DMS153 (cell line): ENCODE measurements at places on chromosomes 3 and 15.

DNA sequence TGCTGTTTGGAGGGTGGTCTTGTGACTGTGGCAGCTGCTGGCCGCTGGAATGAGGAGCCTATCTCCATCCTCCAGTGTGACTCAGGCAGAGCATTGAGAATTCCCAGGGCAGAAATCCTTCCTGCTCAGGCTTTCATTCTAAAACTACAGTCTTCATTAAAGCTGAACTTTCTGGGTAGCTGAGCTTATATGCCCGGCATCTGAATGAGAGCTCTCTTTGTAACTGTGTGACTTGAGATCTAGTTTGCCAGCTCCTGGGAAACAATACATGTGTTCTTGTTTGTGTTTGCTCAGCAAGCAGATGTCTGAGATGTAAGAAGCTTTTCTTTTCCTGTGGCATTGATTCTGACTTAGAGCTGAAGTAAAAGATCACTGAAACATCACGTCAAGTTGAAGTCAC is 22.4 kb downstream of the RLBP1 start:
- no peak for DNase-seq

- no peak for DNase-seq
These were observed 163.3 kb downstream of the FEZF2 start for GRCh38 chr3:62210011-62210410.

- DNase-seq = peak; percentile 38
These were observed 984 bp downstream of the RNU6-1 start for GRCh38 chr15:67838789-67839332.

GRCh38 chr3:194225988-194226663 is 90.2 kb downstream of the HES1 start:
- no peak for DNase-seq

DNA sequence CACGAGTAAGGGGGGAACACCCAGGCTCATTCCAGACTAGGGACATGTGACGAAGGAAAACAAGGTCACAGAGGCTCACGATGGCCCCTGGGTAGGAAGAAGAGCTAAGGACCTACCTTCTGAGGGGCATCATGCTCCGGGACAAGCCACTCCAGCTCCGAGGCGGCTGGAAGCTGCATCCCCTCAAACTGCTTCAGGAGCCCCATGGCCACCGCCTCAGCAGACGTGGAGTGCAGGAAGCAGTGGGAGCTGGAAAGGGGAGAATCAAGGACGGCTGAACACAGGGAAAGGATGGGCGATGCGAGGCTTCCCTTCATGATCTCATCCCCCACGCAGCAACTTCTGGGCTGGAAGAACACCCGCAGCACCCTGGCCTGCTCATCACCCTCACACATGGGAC is 53.5 kb downstream of the RUBCN start:
- no peak for DNase-seq

DNA sequence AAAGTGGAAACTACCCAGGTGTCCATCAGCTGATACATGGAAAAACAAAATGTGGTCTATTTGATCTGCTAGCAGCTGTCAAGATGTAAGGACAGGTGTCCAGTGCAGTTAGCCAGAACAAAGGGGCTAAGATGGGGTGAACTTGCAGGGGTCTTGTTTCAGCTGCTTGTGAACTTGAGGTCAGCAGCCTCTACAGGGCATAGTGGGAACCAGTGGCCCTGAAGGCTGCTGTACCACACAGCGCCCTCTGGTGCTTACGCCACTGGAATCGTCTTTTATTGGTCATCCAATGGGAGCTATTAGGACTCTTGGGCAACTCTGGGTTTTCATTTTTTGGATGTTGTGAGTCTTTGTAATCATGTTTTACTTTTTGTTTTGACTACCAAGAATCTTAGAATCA is 62.2 kb upstream of the CTSH start:
- DNase-seq = no peak

- DNase-seq = peak; percentile 0
These were observed 11.4 kb downstream of the C15orf40 start for GRCh38 chr15:82999905-83000671.

DNA sequence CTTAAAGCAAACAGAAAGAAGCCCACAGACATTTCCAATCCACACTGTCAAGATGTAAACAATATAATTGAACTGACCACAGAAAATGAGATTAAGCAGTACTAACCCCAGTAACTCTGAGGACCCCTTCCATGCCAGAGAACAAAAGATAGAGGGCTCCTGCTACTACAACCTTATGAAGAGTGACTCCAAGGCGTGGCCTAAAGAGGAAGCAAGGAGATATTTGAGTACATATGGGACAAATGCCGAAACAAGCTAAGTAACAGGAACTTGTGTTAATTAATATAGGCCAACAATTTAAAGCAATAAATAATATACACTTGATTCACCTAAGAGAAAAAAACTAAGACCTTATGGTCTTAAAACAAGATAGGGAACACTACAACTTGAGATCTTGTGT is 25.0 kb upstream of the VPS39 start:
- DNase-seq = no peak

GRCh38 chr3:180340395-180340794 is 261.6 kb upstream of the TTC14 start:
- DNase-seq = no peak

GRCh38 chr3:144317961-144318360 is 346.3 kb downstream of the DIPK2A start:
- no peak for DNase-seq

GRCh38 chr3:179304605-179305004 is 18.2 kb upstream of the ZNF639 start:
- no peak for DNase-seq

DNA sequence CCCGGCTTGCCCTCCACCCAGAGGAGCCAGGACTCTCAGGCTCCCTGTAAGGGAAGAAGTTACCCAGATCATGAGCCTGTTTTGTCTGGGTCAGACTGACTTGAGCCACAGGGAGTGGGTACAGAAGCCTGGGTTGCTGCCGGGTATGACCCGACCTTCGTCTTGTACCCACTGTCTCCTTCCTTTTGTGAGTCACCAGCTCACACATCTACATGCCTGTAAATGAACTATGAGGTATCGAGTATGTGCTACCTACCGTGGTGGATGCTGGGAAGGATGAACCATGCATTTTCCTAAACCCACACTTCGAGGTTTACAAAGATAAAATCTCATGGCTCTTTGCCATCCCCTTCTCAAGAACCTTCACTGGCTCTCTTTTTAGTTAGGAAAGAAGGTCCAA is 56.9 kb downstream of the CACNA1D start:
- no peak for DNase-seq

DNA sequence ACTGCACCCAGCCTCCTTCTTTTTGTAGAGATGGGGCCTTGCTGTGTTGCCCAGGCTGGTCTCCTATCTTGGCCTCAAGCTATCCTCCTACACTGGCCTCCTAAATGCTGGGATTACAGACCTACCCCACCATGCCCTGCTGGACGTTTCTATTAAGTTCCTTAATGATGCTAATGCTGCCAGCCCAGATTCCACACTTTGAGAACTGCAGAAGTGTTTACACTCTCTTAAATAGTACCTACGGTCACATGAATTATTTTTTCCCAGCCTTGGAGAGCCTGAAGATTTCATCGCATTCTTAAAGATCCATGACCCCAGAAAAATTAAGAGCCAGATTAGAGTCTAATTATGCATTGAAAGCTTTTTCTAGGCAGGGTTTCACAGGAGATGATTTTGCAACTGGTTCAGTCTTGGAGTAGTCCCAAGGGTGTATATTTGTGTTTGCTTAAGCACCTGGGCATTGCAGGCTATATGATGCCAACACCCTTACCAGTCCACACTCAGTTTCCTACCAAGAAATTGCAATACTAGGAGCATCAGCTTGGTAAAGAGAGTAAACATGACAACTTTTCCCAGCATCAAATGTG is 36.6 kb downstream of the TM4SF4 start:
- DNase-seq = no peak

GRCh38 chr3:50550079-50550736 is 17.3 kb downstream of the C3orf18 start:
- DNase-seq = no peak

GRCh38 chr3:56467108-56467507 is 1.2 kb downstream of the ERC2 start:
- DNase-seq = peak; percentile 74

DNA sequence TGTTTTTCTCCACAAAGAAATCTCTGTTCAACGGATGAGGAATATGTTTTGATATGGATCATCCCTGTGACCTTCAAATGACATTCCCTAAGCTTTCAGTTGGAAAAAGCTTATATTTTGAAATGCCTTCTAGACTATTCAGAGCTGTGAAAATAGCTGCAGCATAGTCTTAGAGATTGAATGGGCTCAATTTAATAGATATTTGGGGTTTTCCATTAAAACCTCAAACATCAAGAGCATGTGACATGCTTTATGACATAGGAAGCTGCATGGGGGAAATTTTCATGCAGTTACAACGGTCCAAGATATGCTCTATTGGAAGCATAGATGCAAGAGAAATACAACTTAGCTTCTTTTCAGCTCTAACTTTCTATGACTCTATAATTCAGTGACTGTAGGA is 102.8 kb downstream of the LSAMP start:
- DNase-seq = no peak

DNA sequence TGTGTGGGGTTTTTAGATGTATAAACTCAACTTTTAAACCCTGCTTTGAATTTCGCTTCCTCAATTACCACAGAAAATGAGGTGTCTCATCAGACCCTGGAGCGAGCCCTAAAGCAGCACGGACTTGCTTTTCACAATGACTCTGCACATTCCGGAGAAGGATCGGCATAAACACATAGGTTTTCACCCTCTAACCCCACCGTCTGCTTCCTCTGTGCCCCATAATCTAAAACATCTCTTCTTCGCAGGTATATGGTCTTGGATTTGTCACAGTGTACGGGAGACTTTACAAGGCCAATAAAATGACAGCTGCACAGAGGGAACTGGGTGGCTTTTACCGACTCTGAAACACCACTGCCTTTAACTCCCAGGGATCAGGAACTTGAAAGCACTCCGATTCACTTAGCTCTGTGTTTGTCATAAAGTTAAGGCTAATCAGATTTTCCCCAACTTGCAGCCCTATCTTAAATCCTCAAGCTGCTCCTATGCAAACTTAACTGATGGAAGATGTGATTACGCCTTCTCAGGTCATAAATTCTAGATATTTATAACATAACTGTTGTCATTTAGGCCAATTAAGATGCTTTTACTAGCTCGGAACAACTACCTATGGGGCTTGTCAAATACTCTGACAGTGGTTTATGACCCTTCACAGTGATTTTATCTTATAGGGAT is 133.4 kb upstream of the WNT5A start:
- DNase-seq = no peak

DNA sequence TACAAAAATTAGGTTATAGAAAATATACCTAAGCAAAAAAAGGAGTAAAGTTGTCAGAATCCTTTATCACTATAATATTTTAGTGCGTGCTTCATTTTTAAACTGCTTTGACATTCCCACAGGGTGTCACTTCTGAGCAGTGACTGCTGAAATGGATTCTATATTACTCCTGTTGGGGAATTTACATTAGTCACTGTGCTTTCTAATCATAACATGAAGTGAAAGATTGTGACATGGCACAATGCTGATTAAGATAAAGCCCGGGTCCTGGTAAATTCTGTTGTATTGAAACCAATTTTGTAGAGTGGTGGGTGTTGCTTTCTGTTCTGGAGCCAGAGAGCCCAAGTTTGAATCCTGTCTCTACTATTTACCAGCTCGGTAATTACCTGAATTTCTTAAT is 36.4 kb upstream of the EHHADH start:
- no peak for DNase-seq

DNA sequence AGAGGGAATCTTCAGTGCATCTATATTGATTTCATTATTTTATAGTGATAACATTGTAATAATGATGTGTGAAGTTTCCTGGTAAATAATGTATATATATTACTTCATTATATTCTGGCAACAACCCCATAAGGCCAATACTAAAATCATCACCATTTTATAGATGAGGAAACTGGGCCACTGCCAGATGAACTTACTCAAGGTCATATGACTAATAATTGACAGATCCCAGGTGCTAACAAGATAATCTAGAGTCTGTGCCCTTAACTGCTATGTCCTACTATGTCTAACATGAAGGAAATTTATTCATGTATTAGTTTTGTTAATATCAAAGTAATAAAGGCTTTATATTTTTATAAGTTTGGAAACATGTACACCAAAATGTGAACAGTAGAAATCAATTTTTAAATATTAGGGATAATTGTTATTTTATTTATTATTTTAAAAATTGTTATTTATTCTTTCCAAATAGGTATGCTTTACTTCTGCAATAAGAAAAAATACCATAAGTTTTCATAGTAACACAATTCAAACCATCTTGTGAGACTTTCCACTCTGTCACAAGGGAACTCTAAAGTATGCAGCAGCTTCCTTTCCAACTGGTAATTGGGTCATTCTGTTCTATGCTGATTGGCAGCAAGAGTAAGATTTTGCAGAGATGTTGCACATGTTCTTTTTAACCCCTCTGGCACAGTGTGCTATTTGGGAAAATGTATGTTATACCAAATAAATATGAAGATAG is 90.8 kb upstream of the CMC1 start:
- DNase-seq = no peak

DNA sequence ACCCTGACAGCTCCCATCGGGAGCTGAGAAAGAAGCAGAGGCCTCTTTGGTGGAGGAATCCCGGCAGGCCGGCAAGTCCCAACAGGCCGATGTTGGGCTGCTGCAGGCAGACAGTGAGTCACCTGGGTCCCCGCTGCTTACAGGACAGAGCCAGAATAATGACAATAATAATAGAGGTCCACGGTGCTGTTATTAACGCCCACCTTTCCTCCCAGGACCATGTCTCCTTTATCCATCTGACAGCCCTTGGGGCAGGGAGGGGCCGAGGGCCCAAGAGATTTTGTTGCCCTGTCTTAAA is 29.3 kb upstream of the MAGEF1 start:
- DNase-seq = no peak

GRCh38 chr3:29949131-29949530 is 657.3 kb upstream of the TGFBR2 start:
- no peak for DNase-seq

DNA sequence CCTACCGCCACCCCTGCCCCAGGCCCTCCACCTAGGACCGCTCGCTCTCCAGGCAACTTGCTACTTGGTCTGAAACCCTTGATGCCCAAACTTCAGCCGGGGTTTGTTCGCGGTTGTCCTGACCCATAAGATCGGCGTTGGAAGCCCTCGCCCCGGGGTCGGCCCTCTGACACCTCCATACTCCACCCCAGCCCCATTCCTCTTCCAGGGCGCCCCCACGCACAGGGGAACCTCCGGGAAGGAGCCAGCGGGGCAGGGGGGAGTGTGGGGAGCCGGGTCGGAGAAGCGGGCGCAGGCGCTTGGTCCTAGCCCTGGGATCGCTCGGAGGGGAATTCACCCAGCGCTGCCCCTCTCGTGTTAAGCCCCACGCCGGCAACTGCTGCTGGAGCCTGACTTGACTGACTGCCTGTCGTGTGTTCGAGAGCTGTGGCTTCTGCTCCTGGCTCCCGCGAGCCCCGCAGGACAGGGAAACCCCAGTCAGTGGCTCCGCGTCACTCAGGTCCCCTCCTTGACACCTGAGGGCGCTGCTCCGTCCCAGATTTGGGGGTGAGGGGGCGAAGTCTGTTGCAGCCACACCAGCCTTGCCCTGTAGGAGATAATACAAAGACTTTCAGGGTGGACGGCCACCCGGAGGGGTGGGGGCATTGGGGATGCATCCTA is 675 bp downstream of the RYR3 start:
- no peak for DNase-seq
